NCI-H187 (cell line): ENCODE measurements at places on chromosomes 3 and 15.

GRCh38 chr3:127002195-127003174 is 19.6 kb downstream of the PLXNA1 start:
- DNase-seq = no peak

DNA sequence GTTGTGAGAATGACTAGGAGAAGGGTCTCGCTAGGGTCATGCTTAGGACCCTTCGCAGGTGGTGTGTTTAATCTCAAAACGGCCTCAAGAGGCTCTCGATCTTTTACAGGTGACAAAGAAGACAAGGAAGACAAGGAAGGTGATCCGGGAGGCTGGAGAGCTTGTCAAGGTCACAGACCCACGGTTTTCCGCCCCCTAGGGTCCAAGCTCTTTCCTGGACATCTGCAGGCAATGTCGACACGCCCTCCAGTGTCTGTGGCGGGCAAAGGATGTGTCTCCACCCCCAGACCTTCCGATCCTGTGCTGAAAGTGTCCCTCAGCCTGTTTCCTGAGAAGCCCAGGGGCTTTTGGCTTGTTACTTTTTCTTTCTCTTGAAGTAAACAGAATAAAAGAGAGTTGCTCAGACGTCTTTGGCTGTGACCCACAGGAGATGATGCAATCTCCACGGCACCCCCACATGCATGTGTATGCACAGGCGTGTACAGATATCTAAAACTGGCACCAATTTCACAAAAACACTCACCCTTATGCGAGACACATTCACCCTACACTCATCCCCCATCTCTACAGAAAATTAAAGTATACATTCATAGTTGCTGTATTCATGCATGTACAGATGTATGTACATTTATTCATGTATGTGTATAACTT is 108.8 kb downstream of the KLF13 start:
- DNase-seq = peak; percentile 17

- DNase-seq = peak; percentile 12
Observed at GRCh38 chr3:71955240-71956068, 170.5 kb upstream of the PROK2 start.

- DNase-seq = no peak
Observed at GRCh38 chr3:3199306-3199705, 19.8 kb upstream of the CRBN start.

DNA sequence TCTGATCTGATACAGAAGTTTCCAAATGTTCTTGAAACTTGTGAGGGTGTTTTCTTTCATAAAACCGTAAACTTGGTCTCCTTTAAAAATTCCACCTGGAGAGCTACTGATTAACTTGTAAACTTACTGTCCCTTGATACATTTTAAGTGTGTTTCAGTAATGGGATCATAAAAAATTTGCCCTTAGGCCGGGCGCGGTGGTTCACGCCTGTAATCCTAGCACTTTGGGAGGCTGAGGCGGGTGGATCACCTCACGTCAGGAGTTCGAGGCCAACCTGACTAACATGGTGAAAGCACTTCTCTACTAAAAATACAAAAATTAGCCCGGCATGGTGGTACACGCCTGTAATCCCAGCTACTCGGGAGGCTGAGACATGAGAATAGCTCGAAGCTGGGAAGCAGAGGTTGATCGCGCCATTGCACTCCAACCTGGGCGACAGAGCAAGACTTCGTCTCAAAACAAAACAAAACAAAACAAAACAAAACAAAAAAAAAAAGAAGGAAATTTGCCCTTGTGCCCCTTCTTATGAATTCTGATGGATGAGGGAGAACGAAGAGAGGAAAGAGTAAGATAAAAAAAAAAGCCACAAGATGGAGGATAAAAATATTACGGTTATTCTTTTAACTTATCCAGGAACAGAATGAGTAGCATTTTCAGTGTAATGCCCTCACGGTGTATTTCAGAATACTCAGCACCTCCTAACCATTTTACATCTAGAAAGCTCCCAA is 32.1 kb upstream of the AP4E1 start:
- no peak for DNase-seq

DNA sequence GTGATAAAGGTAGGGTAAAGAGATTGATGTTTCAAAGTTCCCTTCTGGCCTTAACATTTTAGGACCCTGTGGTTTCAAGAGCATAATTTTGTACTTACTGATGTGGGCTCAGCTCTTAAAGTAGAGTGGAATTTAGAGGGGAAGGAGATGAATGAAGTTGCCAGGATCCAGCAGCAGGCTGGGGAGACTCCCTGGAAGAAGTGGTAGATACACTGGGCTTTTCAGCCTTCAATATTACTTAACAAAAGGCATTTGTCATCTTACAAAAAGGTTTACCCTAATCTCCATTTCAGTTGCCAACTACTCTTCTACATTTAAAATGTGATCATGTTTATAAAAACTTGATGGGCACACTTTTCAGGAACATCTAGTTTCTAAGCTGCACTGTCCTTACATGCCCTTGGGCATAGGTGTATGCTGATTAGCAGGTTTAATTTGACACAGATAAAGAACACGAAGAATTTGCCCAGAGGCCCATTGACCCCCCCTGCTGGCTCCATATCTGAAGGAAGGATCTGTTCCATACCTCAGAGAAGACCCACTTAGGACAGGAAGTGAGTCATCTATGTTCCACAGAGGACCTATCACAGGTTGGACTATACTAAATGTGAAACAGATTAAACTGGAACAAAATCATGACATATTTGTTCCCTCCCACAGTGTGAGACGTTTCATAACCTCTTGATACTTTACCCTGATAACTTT is 93.0 kb upstream of the LPP start:
- no peak for DNase-seq

- DNase-seq = no peak
Observed at GRCh38 chr3:57557085-57557537, 1.0 kb downstream of the PDE12 start.

DNA sequence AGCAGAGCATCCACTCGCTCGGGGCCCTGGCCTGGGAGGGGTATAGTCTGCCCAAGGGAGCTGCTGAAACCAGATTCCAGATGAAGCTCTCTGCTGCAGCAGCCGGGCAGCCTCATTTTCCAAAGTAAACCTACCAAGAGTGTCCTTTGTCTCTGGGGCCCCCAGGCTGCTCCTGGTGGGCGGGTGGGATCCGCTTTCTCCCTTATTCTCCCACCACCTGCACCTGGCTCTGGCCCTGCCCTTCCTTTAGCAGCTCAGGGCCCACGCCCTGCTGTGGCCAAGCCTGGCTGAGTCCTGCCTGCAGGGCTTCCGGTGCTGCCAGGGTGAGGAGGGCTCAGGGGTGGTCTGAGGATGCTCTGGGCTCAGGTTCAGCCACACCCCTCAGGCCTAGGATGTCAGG is 13.0 kb downstream of the SCN5A start:
- no peak for DNase-seq

DNA sequence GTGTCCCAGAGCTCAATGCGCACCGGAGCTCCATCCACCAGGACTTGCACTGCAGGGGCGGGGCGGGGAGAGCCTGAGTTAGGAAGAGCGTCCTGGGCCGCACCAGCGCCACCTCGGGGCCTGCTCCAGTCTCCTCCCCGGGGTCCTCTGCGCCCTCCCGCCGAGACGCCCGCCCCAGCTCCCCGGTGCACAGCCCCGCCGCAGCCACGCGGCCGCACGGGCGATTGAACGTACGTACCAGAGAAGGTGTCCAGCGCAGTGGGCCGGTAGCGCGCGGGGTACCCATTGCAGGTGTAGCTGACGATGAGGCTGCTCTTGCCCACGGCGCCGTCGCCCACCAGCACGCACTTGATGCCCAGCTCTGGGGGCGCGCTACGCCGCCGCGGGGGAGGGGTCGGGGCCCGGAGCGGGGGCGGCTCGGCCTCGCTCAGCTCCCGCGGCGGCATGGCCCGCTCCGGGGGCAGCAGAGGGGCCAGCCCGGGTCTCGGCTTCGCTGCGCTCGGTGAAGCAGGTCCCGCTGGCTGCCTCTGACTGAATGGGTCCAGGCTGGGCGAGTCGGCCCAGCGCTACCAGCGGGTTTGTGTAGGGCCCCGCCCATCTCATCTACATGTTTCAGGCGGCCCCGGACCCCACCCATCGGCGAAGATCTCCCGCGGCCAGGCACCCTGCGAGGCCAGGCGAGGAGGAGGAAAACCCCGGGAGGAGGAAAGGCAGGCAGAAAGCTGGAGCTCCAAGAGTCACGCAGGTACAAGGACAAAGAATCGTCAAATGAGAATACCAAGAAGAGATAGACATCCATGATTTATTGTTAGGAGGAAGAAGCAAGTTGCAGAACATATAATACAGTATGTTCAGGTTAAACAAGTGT is at the start of gene RHOV:
Gene RHOV (minus strand): TSS at position 541 of the 868 bp plus-strand sequence. CDS start 95 bp downstream, at position 446.
- peak; percentile 10 for DNase-seq

DNA sequence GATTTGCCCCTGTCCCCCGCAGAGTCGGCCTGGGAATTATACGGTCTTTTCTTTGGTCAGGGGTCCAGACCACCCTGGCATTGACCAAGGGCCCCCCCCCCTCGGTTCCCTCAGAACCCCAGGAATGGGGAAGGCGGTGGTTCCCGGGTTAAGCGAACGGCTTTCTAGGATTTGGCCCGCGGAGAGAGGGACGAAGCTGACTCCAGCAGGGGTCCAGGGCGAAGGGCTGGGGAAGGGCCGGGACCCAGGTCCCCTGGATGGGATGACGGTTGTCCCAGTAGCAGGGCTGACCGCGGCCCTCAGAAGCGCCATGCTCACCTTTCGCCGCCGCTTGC is 274 bp downstream of the RRP9 start:
- no peak for DNase-seq

DNA sequence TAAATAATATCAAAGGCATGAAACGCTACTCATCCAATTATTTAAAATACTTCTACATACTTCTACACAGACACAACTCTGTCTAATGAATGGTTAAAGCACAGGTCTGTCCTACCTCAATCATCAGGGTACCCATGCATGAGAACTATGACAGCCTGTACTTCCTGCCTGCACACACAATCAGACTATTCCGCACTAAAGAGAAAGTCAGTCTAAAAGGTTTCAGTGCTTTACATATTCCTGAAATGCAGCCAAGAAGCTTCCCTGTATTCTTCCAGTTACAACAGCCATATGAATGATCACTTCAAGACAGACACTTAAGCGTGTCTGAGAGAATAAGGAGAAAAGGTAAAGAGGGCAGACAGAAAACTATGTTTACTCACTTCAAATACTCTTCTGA is 58.8 kb downstream of the TUBGCP4 start:
- DNase-seq = no peak

GRCh38 chr3:72641684-72642083 is 206.6 kb downstream of the SHQ1 start:
- DNase-seq = no peak

DNA sequence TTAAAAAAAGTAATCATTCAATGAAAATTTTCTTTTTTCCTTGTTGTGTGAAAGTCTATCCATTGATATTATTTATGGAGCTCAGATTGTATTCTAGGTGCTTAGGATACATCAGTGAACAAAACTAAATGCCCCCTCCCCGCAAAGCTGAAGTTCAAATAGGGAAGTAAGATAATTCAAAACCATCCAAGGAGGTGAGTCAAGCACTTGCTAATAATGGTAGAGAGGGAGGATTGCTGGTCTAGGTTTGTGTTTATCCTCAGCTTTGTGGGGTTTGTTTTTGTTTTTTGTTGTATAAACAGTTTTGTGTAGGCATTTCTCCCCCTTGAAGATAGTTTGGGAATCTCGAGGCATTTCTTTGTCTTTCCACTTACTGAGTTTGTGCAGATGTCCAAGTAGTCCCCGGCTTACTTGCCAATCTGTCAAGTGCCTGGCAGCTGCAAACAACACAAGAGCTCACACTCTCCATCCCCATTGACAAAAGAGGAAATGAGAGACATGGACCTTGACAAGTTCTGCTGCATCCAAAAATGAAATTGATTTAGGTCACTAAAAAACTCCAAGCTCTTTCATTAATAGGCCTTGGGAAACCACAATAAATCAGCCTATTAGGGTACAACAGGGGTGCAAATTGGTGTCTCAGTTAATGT is 575.8 kb upstream of the TBL1XR1 start:
- no peak for DNase-seq

- DNase-seq = no peak
Observed at GRCh38 chr3:136920904-136921611, 36.7 kb upstream of the IL20RB start.

DNA sequence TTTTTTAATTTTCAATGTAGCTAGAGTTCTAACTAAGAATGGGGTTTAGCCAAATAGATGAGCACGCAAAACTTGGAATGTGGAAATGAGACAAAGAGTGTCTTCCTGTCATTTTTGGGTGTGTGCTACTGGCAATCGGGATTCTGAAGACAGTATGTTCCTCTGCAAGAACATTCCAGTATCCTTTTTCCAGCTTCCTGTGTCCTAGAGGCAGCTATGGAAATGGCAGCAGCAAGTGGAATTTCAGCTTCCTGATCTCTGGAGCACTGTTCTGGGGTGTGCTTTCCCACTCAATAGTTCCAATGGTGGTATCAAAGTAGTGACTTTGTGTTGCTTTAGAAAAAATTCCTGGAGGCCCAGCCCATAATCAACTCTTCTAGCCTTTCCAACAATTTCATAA is 642.9 kb upstream of the KCNMB2 start:
- no peak for DNase-seq

DNA sequence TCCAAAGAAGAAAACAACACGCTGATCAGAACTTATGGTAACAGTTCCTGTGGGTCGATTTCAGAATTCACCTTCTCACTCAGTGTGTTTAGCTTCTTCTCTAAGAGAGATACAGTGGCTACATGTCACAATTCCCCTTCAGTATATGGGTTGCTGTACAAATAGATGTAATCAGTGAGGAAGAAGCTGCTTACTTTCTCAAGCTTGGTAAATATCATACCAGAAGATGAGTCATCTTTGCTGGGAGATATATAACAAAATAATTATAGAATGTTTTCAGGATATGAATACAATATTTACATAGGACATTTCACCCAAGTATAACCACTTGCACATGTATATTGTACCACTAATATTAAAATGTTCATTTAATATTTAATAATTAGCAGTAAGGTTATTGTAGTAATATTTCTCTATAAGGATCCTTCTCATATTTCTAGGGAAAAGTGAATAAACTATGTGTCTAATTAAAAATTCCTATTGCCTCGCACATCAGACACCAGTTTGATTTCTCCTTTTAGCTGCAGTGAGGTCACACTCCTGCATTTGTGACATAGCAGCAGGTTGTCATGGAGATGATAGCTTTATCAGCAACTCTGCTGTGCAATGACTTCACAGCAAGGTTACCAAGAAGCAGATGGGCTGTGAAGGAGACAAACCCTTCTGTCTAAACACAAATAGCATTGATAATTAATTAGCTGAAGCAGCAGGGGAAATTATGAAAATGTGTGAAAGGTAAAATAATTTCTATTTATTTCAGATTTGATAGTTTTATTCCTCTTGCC is 211.4 kb downstream of the TUSC7 start:
- no peak for DNase-seq

GRCh38 chr15:93830221-93831080 is 400.9 kb upstream of the MCTP2 start:
- no peak for DNase-seq

DNA sequence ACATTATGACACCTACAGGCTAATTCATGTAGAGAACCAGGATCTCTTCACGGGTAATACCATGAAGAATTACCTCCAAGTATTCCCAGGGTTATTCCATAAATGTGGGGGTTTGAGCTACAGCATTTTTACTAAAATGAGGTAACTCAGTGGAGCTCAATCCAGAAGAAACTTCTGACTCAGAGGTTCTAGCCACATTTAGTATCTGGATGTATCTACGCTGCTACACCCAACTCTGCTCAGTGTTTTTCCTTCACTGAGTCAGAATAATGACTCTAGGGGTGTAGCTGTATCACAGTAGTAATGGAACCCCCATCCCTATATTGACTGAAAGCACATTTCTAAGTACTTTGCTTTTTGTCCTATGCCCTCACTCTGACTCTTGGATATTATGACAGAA is 52.4 kb downstream of the COPS2 start:
- no peak for DNase-seq
